ENCODE measurements at places on chromosomes 4 and X.

DNA sequence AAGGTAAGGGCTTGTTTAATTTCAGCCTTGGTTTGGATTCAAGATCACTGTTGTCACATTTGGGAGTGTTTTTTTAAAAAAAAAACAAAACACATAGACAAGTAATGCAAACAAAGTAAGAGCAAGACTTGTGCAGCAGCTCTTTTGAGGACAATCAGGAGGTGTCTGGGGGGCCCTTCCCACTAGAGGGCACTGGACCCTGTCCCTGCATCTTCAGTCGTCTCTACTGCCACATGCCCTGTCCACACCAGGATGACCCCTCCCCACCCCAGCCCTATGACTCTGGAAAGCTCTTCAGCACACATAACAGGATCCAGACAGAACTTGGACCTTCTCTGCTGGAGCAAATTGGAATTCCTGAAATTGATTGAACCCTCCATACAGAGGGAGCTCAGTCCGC is 71.0 kb downstream of the USP46 start:
- peak; percentile 11 for DNase-seq

DNA sequence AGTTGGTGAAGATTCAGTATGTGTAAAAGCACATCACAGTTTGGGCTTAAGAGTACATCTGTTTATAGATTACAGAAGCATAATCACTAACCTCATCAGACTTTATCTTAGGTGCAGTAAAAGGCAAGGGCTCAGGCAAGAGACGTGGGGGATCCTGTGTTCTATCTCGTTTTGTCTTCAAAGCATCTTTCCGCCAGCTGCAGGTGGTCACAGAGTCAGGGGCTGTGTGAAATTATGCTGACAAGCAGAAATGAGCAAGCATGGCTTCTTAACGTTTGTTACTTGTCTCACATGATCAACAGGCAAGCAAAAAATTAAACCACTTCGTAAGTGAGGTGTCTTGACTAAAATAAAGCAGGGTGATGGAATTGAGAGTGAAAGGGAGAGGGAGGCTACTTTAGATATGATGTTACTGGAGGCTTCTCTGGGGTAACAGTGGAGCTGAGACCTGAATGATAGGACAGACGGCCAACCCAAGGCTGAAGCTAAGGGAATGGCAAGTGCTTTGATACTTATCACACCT is 1.4 kb upstream of the TEC start:
- DNase-seq: no peak

- DNase-seq: peak; percentile 21
Measured at GRCh38 chr4:87375719-87376291, 15.2 kb downstream of the HSD17B11 start.

DNA sequence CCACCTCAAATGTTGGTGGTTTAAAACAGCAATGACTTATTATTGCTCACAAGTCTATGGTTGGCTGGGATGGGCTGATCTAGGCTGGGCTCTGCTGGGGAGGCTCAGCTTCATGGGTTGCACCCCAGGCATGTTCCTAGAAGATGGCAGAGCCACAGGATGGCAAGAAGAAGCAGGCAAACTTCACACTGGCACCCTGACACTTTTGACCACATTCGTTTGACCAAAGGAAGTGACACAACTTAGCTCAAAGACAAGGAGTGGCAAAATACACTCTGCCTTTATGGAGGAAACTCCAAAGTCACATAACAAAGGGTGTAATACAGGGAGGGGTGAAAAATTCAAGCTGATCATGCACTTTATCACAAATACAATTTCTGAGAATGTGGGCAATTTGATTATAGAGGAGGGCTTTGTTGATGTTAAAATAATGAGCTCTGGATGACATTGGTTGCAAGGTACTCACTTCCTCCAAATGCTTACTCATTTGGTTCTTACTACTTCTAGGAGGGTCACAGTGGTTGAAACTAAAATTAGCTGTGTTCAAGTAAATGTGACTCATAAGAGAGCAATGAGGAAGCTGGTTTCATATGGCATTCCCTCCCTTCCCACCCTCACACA is 249.2 kb upstream of the RPS6KA3 start:
- DNase-seq: no peak

GRCh38 chrX:9227276-9227675 is 193.3 kb upstream of the FAM9B start:
- no peak for DNase-seq

DNA sequence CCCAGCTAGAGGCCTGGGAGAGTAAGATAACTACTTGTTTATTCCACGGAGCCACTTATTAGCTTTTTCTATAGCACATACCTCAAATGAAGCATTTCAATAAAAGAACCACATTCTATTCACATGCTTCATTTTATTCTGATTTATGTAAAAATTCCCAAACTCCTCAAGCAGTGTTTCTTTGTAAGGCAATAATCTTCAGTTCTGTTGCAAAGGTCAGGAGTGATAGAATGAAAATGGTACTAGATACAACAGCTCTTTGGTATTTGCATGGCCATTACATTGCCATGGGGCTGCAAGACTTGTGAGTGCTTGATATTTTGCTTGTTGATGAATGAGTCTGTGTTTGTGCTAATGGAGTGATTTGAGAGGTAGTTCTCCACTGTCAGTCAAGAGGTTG is 39.4 kb downstream of the AR start:
- no peak for DNase-seq

DNA sequence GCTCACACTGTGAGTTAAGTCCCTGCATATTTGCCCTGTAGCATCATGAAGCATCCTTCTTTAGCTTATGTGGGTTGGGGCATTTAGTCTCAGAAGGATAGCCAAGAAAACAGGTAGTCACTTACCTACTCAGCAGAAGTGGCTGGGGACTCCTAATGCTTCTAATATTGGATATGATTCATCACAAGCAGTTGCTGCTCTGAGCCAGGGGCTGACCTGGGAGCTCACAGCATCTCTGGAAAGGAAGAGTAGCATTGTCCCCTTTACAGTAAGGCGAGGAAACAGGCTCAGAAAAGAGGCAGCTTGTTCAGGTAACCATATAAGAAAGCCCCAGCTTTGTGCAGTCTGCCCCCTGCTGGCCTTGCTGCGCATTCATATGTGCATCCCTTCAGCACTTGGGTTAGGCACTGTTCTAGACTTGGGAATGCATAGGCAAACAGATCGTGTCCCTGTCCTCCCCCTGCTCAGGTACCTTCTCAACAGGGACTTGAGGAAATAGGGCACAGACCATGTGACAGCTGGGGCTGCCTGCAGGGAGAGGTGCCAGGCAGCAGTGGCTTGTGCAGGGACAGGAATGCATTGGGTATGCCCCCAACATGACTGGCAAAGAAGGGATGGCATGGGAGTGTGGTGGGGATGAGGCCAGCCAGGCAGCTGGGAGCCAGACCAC is 35.7 kb upstream of the TBC1D14 start:
- peak; percentile 32 for DNase-seq

- no peak for DNase-seq
Measured at GRCh38 chr4:171042989-171043524, 770.1 kb upstream of the GALNTL6 start.

GRCh38 chr4:118773429-118773792 is 62.5 kb downstream of the SEC24D start:
- no peak for DNase-seq

GRCh38 chr4:15344041-15344440 is 83.8 kb upstream of the C1QTNF7 start:
- DNase-seq: no peak

GRCh38 chr4:223913-224497 is 81.3 kb downstream of the ZNF732 start:
- no peak for DNase-seq

- DNase-seq: no peak
Measured at GRCh38 chrX:11629593-11630211, 36.0 kb downstream of the ARHGAP6 start.

DNA sequence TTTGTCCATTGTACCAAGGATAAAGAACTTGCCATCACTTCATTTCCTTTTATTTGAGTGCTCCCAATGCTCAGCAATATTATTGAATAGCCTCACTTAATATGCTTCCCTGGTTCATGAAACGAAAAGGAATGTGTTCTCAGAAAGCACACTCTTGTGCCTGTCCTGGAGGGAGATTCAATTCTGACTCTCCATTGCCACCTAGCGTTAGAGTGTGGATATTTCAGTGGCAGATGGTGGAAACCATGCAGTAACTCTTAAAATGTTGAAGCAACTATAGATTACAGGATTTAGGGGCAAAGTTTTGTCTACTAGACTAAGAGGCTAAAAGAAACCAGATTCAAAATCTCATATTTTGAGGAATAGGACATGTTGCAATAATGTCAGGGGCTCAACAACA is 36.0 kb downstream of the GAB3 start:
- DNase-seq: peak; percentile 50

- DNase-seq: peak; percentile 18
Measured at GRCh38 chr4:43564591-43564990, 672.1 kb downstream of the GRXCR1 start.

GRCh38 chr4:99593781-99594641 is 19.4 kb downstream of the MTTP start:
- DNase-seq: no peak

GRCh38 chr4:76748649-76749048 is 149.3 kb downstream of the SOWAHB start:
- DNase-seq: no peak

- no peak for DNase-seq
Measured at GRCh38 chr4:112531146-112531545, 15.2 kb upstream of the NEUROG2 start.

DNA sequence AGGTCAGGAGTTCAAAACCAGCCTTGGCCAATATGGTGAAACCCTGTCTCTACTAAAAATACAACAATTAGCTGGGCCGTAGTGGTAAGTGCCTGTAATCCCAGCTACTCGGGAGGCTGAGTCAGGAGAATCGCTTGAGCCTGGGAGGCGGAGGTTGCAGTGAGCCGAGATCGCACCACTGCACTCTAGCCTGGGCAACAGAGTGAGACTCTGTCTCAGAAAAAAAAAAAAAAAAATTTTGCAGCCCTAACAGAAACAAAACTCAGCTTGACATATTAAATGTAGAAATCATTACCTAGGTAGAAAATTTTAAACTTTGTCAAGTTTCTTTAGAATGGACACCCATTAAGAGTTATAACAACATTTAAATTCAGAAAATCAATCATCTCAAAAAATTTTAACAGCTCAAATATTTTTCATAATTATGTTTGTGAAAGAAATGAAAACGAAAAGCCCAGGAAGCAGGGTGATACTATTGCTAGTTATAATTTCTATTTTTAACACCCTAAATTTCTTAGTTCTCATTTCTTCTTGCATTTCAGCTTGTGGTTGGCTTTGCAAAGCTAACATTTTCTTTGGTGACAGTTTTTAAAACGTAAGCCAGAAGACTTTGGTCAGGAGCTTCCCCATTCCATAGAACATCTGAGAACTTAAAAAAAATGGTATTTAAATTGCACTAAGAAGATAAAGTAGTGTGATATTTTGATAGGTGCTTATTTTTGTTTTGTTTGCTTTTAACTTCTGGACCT is 33.3 kb upstream of the RBBP7 start:
- no peak for DNase-seq

DNA sequence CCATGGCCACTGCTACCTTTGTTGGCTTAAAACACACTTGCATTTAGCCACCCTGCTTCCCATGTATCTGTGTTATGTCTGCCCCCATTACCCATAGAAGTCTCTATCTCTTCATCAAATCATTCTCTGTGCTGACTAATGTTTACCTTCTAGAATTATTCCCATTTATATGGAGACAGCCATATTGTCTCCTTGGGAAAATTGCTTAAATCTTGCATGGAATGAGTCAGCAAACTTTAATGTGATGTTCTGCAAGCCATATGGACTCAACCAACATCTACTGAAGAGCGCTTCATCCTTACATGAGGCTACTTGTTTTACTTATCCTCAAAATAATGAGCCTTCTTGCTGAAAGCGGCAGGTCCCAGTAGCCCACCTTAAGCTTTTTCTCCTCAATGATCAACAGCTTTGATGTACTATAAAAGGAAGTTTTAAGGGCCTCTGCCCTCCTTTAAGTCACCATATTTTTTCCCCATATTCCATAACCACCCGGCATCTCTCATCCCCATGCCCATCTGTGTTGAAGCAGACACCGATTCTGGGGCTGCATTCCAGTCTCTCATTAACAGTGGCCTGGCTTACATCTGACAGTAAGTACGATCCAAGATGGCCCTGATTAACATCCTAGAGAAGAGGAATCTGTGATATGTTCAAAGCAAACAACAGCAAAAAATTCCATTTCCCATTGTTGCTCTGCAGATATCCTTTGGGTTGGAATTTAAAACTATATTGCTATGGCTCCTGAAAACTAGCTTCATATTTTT is 130.4 kb downstream of the ARHGAP6 start:
- DNase-seq: no peak

DNA sequence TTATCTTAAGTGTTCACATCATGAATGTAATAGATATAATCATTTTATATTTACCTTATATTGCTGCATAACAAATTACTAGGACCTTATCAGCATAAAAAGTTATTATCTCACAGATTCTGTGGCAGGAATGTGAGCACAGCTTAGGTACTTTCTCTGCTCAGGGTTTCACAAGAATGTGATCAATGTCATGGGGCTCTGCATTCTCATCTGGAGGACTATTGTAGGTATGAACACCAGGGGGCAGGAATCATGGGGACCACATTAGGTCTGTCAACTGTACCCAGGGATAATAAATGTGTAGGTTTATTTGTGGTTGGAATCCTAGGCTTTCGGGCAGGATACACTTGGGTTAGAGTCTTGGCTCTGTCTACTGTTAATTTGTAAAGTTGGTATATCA is 519.2 kb downstream of the ARAP2 start:
- DNase-seq: no peak

- DNase-seq: no peak
Measured at GRCh38 chr4:32752962-32753361, 2032.8 kb downstream of the PCDH7 start.

DNA sequence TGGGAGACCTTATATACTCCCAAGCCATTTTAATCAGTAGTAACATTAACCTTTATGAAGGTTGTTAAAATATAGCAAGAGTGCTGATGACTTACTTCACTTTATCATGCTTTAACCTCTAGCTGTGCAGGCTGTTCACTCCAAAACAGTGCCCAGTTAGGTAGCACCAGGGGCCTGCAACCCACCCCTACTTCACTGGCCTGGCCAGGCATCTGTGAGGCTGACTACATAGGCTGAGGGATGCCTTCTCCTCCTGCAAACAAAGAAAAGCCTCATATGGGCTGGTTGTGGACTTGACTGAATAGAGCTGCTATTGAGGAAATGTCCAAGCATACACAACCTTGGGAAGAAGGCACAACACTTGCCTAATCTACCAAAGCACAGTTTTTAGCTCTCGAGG is 172.8 kb downstream of the SHROOM3 start:
- DNase-seq: no peak

DNA sequence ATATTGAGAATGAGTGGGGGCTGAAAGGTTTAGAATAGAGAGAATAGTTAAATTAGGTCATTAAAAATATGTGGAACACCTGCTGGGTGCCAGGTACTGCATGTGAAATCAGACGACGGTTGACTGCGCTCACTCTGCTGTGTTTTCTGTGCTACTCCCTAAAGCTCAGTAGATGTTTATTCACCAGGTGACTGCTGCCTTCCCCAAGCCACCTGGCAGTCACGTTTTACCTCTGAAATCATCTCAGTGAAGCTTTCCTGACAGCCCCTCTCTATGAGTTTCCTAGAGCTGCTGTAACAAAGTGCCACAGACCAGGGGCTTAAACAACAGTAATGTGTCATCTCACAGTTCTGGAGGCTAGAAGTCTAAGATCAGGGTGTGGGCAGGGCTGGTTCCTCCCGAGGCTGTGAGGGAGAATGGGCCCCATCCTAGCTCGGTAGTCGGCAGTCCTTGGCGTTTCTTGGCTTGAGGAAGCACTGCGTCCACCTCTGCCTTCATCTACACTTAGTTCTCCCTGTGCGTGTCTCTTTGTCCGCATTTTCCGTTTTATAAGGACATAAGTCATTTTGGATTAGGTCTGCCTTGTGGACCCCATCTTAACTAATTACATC is 25.3 kb downstream of the ADD1 start:
- DNase-seq: no peak

Measured in left kidney (tissue), 8 donors.